GM12864 (cell line): ENCODE measurements at places on chromosomes 12 and 14.

- no peak for DNase-seq
Observed at GRCh38 chr14:93901813-93902212, 25.3 kb upstream of the FAM181A start.

- no peak for DNase-seq
Observed at GRCh38 chr14:36661506-36662257, at the start of gene PAX9. TSS of gene PAX9 (plus strand) at chr14:36661860. CDS start at chr14:36662090, 230 bp downstream.

GRCh38 chr12:111398530-111398929 lies 7.2 kb upstream of the SH2B3 start:
- DNase-seq, result no peak

DNA sequence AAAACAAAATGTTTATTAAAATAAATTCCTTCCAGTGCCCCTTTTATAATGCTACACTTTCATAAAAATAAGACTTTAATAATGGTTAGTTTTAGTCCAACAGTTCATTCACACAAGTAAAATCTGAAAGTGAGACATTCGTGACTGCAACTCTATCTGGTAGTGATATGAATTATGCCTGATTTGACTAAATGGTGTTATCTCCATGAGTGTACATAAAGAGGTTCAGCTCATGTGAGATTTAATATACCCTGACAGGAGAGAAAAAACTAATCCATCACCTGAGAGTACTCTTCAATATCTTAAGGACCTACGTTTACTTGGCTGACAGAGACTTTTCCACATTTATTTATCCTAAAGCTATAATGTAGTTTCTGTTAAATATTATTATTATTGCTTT lies 34.0 kb downstream of the ERO1A start:
- no peak for DNase-seq

GRCh38 chr12:92988622-92989130 lies 59.6 kb upstream of the EEA1 start:
- DNase-seq, result no peak

GRCh38 chr12:104598342-104599271 lies 141.9 kb downstream of the CHST11 start:
- no peak for DNase-seq

GRCh38 chr12:102023343-102023930 lies 38.4 kb downstream of the WASHC3 start:
- DNase-seq, result no peak

GRCh38 chr12:14824012-14824634 lies 10.1 kb upstream of the SMCO3 start:
- no peak for DNase-seq

DNA sequence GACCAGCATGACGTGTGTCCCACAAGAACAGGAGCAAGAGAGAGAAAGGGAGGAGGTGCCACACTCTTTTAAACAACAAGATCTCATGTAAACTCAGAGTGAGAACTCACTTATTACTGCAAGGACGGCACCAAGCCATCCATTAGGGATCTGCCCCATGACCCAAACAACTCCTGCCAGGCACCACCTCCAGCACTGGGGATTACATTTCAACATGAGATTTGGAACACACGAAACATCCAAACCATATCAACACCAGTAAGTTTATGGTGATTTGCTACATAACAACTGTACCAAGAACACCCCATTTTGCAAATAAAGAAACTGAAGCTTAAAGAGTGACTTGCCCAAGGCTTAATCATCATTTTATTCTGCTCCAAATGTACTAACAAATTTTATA lies 23.7 kb upstream of the OR6J1 start:
- DNase-seq, result no peak

- DNase-seq, result no peak
Observed at GRCh38 chr12:119695034-119695433, 27.1 kb downstream of the PRKAB1 start.

GRCh38 chr12:123305136-123305535 lies 33.5 kb upstream of the CDK2AP1 start:
- DNase-seq, result no peak

DNA sequence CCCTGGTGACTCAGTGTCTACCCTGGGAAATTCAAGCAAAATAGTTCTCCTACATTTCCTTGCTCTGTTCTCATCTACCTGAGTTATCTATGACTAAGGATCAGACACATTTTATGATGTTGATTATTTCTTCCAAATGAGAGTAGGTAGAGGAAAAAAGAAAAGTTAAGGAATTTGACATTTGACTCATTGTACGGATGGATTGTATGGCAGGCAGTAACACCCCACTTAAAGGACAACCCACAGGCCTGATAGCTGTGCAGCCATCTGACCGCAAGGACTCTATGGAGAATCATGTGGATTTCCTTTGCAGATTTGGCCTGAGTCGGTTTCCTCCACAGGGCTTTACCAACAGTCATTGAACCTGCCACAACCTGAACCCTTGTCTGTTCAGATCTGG lies 540.3 kb downstream of the BCL11B start:
- DNase-seq, result no peak

DNA sequence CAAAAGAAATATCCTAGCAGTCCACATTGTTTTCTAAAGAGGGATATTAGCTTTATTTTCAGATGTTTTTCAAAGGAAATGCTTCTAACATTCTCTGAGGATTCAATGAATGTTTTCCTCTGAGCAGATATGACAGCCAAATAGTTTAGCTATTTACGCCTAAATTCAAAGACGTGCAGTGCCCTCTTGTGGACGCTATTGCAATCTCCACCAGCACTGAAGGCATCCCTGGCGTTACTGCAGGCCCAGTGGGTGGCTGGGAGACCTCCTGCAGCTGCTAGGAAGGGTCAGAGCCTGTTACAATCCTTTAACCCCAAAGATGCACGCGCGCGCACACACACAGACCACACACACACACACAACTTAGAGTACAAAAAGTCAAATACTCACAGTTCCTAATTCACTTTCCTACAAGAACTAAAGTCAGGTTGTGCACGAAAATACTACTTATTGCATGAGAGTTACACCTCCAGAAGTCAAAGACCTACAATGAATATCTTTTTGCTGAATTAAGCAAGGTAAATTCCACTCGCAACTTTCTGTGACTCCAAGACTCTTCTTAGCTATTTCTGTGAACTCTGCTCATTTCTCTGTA lies 589.3 kb upstream of the TMEM132C start:
- DNase-seq, result peak; percentile 2

DNA sequence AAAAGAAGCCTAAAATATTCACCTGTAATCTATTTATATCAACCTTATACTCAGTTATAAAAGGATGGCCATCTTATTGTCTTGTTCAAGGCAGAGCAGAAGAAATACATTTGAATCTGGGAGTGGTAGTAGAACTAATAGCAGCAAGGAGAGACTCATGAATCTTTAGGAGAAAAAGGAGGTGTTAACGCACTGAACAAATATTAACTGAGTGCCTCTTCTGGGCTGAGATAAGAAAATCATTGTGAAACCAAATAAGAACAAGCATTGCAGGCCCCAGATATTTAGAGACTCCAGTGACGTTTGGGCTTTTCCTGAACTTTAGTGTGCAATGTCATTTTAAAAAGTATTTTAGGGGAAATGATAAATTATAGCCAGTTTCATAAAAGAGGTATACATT lies 790.6 kb downstream of the DIO2 start:
- DNase-seq, result no peak

DNA sequence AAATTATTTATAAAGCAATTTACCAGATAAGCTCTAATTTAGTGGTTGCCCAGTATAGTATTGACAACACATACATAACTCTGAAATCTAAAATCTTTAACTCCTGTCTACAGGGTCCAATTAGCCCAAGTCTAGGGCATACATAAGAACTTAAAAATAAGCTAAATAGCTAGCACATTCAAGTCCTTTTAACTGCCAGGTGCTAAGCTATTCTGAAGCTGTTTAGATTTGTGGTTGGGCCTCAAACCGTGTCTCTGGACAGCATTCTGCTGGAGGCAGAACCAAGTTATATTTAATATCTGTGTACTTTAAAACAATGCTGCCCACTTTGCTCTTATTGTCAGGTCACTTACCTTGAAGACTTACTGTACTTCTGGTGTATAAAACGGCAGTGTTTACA lies 19.0 kb downstream of the RPS6KA5 start:
- DNase-seq, result no peak

DNA sequence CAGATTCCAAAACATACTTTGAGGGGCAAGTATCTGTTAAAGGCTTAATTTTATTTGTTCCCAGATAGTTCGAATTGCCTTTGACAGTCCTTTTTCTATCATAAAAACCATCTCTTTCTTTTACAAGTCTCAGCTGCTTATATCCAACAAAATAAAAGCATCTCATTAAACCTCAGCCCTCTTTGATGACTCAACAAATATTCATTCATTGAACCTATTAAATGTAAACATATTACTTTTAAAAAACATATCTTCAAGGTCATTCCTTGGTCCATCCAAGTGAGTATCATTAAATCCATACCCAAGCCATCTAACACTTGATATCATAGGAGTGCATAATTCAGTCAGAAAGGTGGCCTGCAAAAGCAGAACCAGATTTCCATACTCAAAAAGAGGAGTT lies 154.6 kb upstream of the BCL2L14 start:
- DNase-seq, result no peak

- no peak for DNase-seq
Observed at GRCh38 chr14:74660863-74661262, 48.8 kb upstream of the LTBP2 start.

GRCh38 chr14:38137005-38137404 lies 70.7 kb upstream of the SSTR1 start:
- no peak for DNase-seq

GRCh38 chr12:51949342-51950030 lies 2.0 kb upstream of the ACVR1B start:
- DNase-seq, result no peak

- DNase-seq, result no peak
Observed at GRCh38 chr12:42446761-42447160, 120.8 kb downstream of the PPHLN1 start.

DNA sequence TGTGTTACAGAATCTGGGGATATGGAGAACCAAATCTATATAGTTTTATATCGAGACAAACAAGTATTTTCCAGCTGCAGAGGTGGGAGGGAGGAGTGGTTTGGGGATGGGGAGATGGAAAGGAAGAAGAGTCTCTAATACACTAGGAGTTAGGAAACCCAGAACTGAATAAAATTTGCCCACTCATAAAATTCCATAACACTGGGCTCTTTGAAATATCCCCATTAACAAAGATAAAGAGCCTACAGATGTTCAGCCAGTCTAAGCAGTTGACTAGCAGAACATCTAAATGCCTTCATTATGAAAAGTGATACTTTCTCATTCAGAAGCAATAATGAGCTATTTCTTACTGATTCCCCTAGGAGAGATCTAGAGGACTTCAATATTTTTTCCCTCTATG lies 151.7 kb upstream of the GZMB start:
- no peak for DNase-seq

DNA sequence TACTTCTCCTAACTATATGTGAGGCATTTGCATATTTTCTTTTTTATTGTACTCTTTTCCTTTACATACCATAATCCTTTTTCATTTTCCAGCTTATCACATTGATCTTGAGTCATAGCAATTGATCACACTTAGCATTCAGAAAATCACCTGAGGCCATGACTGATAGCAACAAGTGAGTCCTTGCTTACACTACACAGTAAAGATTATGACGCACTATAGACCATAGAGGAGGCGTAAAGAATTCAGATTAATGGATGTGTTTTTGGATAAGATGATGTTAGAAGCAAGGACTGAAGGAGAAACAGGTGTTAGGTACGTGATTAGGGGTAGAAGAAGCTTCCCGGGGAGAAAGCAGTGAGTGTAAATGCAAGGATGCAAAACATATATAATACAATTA lies 637.7 kb downstream of the ETNK1 start:
- no peak for DNase-seq

- DNase-seq, result no peak
Observed at GRCh38 chr14:45068396-45068795, 15.5 kb upstream of the PRPF39 start.

GRCh38 chr12:93387780-93388179 lies 10.1 kb downstream of the NUDT4 start:
- DNase-seq, result no peak

- no peak for DNase-seq
Observed at GRCh38 chr14:103533999-103534575, 5.1 kb downstream of the TRMT61A start.
